ENCODE measurements at places on chromosomes 11 and 22.
A peak's percentile ranks its signal among the peaks of the same experiment; 100 is the strongest.

GRCh38 chr11:61963016-61963281, 4.5 kb downstream of the FTH1 start:
- DNase-seq = no peak

GRCh38 chr11:63986932-63987513, 785 bp downstream of the OTUB1 start:
- no peak for DNase-seq

GRCh38 chr22:43919106-43919973, 4.3 kb upstream of the PNPLA3 start:
- DNase-seq = no peak

GRCh38 chr11:36187622-36188021, 101.6 kb downstream of the COMMD9 start:
- DNase-seq = no peak

DNA sequence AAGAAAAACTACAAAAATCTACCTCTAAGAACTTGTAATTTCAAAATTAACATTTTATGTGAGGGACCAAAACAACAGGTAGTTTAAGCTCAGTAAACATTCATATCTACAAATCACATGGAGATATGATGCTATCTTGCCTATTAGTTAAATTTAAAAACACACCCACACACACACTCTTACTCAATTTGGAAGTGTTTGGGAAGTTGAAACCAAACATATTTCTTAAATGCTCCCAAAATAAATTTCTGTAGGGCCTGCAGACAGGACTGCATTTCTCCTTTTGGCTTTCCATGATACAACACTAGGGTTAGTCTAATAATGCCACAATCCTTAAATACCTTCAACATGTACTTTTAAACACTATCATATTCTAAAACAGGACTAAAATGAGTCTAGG, 7.0 kb downstream of the PITPNB start:
- DNase-seq = no peak

DNA sequence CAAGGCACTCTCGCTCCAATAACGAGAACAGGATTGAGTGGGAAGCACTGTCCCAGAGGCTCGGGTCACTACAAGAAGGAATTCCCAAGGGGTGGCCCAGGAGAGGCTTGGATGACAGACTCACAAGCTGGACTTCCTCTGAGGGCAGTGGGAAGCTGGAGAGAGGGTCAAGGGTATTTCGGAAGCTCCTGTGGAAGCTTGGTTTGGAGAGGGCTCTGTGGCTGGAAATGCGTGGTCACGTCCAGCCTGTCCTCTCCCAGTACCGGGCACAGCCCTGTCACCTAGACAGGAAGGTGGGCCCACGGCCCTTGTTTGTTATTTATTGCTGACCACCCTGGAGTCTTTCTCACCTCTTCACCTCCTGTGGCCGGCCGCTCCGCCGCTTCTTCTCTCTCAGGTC, 5.3 kb downstream of the SYNGR1 start:
- no peak for DNase-seq

DNA sequence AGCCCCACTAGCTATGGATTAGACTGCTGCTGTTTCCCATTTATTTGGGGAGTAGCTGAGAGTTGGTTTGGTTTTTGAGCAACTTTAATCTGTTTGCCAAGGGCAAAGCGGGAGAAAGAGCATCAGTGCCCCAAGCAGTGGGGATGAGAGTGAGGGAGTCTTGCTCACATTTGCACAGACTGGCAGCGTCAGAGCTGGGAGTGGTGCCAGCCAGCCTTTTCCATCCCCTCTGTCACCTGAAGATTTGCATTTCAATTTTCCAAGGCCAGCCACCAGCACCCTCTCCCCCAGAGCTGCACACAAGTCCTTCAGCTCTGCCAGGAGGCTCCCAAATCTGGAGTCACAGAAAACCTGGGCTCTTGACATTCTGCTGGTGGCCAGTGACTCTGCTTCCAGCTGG, 21.0 kb upstream of the UVRAG start:
- no peak for DNase-seq

- no peak for DNase-seq
Measured at GRCh38 chr22:37982151-37982785, 2.1 kb downstream of the SOX10 start.

- DNase-seq = no peak
Measured at GRCh38 chr11:2747248-2748027, 47.6 kb upstream of the KCNQ1OT1 start.

DNA sequence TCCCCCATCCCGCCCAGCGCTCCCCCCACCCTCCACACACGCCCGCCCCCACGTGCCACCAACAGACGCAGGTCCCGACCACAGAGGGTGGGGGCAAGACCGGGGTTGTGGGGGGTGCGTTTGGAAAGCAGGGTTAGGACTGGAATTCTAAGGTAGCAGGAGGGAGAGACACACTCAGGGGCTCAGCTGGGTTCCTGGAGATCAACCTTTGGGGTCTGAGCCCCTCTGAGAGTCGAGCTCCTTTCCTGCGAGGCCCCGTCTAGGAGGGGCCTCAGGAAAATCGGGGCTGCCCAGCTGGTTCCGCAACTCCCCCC, 429 bp downstream of the PGGHG start:
- DNase-seq = peak; percentile 45

DNA sequence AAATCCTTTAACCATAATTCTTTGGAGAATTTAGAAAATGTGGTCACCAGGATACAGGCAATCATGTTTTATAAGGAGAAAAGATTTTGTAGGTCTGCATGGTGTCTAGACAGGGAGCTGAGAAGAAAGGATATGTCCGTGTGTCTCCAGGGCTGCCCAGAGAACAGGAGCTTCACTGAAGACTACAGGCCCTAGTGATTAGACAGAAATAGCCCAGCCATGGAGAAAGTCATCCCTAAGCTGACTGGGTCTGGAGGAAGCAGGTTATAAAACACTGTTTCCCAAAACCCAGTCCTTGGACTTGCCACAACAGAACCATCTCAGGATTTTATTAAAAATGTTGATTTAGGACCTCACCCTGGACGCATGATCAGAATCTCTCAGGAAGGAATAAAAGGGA, 84.4 kb downstream of the GALNT18 start:
- DNase-seq = no peak

GRCh38 chr11:56396047-56396446, 16.4 kb upstream of the OR5AL1 start:
- no peak for DNase-seq

DNA sequence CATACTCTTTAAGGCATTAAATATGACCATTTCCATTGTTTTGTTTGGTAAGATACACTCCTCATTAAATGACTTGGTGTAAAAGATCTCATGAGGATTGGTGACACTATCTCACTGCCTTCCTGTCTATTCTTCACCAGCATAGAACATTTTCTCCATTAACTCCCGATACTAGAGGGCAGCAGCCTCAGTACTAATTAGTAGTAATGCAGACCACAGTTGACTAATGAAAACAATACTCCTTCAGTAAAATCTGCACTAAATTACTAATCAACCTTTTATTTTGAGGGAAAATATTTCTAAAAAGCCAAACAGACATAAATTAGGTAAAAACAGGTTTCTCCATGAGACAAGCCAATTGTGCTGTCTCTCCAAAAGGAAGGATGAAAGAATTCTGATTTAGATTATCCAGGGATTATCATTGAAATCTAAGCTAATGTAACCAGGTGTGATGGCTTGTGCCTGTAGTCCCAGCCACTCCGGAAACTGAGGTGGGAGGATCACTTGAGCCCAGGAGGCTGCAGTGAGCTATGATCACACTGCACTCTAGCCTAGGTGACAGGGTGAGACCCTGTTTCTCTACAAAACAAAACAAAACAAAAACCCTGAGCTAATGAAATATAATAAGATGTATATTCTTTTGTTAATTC, 9.4 kb downstream of the PGM2L1 start:
- peak; percentile 19 for DNase-seq

DNA sequence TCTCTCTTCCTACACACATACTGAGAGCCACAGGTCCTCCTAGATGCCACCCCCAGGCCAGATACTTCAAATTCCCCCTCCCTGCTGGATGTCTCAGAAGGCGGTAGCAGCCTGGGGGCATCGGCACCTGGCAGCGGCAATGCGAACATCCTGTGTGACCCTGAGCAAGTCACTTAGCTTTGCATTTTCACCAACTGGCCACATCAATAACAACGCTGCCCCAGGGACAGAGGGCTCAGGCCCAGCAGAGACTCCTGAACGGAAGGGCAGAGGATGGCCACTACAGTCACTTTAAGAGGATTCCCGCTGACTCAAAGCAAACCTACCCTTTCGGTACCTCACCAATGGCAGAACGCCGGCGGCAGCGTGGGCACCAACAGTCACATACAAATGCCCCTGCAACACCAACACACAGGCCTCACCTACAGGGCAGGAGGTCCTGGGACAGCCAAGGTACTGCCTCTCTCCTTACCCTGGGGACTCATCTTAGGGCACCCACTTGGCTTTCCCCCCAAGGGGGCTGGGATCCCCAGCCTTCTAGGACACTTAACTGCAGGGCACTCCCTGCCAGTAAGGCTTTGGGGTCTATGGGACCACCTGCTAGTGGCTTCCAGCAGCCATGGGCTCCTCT, 1.6 kb downstream of the LMO1 start:
- no peak for DNase-seq

DNA sequence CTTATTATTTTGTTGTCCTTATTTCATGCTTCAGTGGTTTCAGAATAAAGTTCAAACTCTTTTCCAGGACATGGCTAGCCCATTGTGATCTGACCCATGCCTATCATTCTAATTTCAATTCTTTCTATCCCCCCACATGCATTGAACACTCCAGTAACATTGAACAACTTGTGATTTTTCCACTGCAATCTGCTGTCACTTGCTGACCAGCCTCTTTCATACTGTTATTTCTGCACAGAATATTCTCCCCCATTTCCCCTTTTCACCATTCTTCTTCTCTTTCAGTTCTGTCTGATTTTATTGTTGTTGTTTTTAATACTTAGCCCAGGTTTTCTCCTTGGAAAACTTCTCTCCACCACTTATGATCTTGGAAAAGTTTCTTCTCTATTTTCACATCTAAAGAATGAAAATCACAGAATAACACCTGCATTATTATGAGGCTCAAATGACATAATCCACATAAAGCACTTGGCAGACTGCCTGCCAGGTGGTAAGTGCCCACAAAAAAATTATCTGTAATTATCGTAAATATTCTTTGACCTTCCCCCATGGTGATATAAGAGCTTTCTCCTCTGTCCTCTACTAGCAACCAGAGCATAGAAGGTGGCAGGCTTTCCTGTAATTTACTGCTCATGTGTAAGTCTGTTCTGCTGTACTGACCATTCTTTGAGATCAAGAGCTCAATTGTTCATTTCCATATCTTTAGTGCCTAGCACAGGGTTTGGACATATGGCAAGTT, 51.9 kb upstream of the EED start:
- DNase-seq = no peak

DNA sequence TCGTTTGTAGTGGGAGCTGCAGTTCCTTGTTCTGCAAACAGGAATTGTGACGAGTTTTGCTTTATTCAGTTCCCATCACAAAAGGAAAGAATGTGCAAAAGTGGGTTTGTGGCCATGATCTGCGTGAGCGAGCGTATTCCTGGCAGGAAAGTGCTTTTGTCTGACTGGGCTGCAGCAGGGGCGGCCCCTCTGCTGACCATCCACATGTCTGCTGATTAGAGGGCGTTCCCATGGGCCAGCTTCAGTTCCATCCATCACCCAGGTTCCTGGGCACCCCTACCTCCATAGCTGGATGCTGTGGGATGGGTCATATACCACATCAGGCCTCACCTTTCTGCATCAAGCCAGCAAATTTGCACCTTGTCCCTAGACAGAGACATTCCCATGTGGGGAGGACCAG, 28.9 kb upstream of the GAL start:
- DNase-seq = no peak

GRCh38 chr11:60731586-60731985, 7.1 kb downstream of the MS4A18 start:
- no peak for DNase-seq

GRCh38 chr11:109853156-109853776, 239.9 kb upstream of the ZC3H12C start:
- DNase-seq = no peak

DNA sequence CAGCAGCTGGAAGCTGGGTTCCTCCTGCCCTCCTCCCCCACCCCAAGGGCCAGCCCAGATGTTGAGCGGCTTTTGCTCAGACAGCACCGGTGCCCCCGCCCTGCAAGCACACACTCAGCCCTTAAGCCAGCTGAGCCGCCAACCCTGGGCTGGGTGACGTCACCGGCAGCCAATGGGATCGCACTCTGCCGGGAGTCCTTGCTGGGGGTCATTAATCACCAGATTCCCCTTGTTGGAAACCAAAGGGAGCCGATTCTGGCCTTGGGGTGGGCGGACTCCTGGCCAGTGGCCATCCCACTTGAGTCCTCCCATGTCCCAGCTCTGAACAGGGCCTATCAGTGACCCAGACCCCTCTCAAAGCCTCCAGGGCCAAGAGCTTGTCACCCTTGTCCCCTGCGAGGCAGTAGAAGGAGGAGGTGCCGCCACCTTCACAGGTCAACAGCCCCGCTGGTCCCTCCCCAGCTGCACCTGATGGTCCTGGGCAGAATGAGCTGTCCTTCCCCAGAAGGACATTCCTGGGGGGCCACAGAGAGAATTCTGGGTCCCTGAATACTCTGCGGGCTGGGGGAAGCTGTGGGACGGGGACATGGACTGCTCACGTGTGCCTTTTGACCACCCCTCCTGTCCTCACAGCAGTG, 7.4 kb downstream of the DUSP8 start:
- DNase-seq = no peak

DNA sequence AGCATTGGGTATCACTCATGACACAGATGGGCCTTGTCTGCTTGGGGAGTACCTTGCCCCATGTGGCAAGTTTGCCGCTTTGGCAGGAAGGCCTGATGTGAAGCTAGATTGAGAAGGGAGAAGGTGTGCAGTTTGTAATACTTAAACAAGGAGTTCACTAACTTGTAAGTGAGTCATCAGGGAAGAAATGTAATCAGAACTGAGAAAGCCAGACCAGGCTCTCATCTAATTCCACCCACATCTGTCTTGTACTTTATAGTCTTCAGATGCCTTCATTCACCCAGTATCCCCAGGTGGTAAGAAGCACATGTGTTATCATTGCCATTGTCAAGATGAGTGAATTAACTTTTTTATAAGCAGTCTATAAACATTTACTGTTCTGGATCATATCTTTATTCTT, 116.0 kb upstream of the DDI1 start:
- no peak for DNase-seq

- DNase-seq = no peak
Measured at GRCh38 chr11:106477776-106478175, 400.3 kb downstream of the AASDHPPT start.

GRCh38 chr11:95503047-95503446, 272.0 kb upstream of the SESN3 start:
- no peak for DNase-seq

- no peak for DNase-seq
Measured at GRCh38 chr11:33135216-33135615, 26.1 kb downstream of the CSTF3 start.

DNA sequence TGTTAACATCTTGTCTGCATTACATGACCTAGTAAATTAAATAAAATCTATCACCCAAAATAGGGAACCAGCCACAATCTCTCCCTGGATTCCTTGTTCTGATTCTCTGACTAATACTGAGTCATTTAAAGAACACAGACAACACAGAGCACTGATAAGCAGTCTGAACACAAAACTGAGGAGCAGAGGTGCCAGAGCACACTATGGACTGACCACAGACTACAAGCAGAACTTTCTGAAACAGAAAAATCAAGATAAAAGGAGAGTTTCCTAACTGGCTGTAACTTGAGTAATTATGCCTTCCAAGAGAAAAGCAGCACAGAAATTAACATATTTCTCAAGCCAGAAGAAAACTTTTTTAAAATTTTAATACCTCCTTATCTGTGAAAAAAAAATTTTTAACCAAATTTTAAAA, 128.8 kb downstream of the SGSM3 start:
- no peak for DNase-seq
